ENCODE measurements at places on chromosomes 5 and 9.

- DNase-seq: no peak
These were observed 1254.9 kb upstream of the DMAC1 start for GRCh38 chr9:9054354-9054992.

DNA sequence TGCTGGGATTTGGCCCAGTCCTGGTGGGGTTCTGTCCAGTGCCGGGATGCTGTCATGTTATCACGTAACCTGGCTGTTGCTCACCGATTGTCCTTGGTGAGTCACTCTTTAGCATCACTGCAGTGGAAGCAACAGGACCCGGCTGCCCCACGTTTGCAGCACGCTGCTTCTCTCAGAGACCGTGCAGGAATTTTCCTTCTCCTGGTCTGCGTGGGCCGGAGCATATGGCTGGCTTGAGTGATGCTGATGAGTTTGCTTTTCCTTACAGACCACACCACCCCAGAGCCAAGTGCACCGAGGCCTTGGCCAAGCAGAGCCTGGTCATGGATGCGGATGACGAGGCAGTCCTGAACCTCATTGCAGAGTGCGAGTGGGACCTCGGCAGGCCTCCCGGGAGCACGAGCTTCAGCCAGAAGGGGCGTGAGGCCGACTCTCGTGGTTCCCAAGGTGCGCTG lies 21.4 kb downstream of the CEP72 start:
- DNase-seq: no peak

- no peak for DNase-seq
These were observed 336.1 kb downstream of the DRD1 start for GRCh38 chr5:175107865-175108264.

GRCh38 chr9:73474625-73475024 lies 323.0 kb downstream of the ANXA1 start:
- DNase-seq: no peak

GRCh38 chr9:91177661-91178280 lies 183.9 kb downstream of the AUH start:
- peak; percentile 43 for DNase-seq

DNA sequence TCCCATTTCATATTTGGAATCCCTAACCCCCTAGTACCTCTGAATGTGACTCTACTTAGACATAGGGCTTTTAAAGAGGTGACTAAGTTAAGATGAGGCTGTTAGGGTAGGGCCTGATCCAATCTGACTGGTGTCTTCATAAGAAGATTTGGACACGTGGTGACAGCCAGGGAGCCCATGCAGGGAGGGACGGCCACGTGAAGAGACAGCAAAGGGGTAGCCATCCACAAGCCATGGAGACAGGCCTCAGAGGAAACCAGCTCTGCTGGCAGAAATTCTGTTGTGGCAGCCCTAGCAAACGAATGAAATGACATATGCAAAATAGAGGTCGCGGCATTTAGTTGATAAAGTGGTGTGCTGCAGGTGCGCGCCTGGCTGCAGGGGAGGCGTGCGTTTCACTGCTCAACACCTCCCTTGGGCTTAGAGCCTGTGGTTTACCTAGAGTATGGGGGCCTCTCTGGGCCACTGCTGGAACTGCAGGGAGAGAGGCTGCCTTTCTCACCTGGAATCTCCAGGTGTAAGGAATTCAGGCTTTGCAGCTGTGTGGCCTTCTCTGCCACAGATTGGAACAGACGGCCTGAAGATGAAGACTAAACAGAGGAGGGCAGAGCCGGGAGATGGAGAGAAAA lies 7.1 kb upstream of the AFAP1L1 start:
- DNase-seq: no peak

GRCh38 chr5:97119007-97119390 lies 23.4 kb downstream of the LIX1 start:
- no peak for DNase-seq

GRCh38 chr5:147874910-147875367 lies 3.6 kb upstream of the SCGB3A2 start:
- no peak for DNase-seq

DNA sequence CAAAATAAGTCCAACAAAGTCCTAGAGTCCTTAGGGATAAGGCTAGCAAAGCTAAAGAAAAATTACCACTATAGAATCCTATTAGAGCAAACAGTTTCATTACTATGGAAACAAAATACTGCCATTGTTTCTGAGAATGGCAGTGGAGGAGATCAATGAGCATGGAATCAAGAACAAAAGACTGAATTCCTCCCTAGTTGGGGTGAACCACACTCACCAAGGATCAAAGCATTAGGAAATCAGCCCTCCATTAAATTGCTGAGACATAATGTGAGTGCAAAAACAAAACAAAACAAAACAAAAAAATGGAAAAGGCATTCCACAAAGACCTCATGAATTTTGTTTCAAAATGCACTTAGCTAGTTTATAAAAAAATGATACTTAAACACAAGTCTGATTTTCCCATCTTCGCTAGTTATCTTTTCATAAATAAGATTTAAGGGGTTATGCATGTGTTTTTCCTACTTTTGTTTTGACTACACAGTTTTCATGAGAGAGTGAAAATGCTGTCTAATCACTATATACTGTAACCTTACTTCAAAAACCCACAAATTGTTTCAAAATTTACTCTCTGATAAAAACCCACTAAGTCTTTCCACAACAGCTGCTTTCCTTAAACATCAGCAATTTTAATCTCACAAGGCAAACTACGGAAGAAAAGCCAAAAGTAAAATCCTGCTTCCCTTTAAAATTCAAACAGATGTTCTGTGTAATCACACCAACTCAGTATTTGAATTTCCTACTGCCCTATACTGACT lies 9.7 kb downstream of the SERINC5 start:
- DNase-seq: peak; percentile 65

DNA sequence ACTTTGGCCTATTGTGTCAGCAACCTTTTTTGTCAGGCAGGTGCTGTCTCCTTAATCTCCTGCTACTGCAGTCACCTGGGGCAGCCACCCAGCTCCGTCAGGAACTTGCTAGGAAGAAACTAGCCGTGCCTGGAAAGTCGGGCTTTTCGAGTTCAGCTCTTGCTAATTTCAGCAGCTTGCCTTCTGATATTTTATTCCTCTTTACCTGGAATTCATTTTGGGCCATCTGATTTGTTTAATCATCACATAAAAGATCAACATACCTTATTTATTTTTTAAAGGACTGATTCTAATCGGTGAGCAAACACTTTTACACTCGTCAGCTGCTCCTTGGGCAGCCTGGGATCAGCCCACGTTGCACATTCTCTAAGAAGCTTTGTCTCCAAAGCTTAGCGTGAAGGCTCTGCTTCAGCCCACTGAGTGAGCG lies 42.2 kb downstream of the PRLR start:
- DNase-seq: no peak

DNA sequence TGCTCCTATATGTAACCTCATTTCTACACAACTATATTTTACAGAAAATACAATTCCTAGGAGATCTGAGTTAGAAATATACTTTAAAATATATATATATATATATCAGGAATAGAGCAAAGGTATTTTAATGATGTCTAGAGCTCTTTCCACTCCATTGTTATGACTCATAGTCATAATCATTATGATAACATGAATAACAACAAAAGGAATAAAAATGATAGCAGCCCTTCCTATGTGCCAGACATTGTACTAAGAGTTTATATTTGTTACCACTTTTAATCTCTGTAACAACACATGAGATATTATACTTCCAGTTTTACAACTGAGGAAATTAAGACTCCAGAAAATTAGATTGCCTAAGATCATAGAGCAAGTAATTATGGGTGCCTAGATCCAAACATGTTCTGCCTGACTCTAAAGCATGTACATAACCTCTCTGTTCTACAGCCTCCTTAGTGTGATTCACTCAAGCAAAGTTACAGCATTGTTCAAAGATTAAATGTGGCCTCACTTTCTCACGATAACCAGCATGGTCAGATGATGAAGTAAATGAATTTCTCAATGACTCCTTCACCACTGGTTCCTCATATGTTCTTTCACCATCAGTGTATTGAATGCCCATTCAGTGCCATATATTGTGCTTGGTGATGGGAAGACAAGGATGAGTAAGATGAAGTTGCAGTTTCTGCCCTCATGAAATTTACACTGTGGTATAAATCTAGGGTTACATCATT lies 452.1 kb downstream of the EFNA5 start:
- DNase-seq: no peak

GRCh38 chr5:127290019-127290945 lies at the start of gene MEGF10:
TSS of gene MEGF10 (plus strand) at chr5:127290796. CDS start at chr5:127331309, 40,513 bp downstream.
- peak; percentile 72 for DNase-seq

DNA sequence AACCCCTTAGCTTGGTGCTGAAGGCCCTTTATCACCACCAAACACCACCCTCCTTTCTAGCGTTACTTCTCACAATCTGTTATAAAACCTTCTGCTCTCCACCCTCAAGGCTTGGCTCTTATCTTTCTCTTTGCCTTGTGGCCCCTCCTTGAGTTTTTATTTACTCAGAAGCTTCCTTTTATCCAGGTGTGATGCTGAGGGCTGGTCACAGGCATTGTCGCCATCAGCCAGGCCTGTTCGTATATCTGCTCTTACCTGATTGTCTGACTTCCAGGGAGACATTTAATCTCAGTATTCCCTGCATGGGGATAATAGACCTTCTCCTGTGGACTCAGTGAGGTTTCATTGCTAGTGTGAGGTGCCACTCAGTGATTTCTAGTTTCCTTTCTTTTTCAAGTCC lies 34.2 kb downstream of the MEGF10 start:
- DNase-seq: no peak

- no peak for DNase-seq
These were observed 482.8 kb downstream of the ELAVL2 start for GRCh38 chr9:23343226-23343625.

DNA sequence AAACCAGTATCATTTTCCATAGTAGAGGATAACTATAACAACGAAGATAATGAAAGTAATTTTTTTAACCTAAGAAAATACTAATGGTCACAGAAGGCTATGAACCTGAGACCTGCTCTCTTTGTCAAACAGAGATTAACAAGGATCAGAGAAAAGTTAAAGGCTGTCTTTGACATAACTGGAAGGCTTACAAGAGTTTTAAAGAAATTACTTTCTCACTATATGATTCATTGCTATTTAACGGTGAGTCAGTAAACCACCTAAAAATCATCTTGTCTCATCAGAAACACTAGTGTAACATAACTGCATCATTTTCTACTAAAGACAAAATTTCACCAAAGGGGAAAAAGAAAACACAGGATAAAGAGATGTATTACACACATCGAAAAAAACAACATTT lies 19.3 kb downstream of the MLANA start:
- no peak for DNase-seq

GRCh38 chr5:78627175-78627574 lies 21.4 kb downstream of the LHFPL2 start:
- DNase-seq: peak; percentile 23

GRCh38 chr9:118129541-118129940 lies 425.3 kb downstream of the TLR4 start:
- no peak for DNase-seq

DNA sequence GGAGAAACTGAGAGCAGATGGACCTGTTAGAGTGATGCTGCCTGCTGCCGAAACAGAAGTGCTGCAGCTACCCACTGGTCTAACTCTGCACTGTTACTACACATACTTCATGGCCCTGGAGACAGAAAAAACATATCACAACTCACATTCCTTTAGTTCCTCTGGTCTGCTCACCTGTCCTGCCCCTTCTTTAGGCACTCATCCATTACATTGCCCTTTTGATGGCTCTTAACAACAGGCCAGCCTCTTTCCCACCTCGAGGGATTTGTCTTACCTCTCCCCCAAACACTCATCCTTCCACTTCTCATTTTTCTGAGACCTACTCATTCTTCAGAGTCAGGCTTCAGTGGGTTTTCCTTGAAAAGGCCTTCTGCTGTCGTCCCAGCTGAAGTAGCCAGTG lies 49.2 kb downstream of the KCTD16 start:
- DNase-seq: no peak

DNA sequence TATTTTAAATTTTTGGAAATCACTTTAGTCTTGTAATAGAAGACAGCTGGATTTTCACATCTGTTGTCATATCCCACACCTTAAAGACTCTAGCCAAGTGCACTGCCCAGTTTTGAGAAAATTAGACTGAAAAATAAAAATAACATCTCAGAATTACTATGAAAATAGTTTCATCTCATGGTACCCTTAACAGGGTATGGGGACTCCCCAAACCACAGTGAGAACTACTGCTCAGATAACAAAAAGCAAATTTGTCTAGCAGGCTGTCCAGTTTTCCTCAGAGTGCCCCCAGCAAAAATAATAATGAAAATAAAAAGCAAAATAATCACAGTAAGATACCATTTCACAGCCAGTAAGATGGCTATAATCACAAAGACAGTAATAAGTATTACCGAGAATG lies 6.5 kb downstream of the UBQLN1 start:
- no peak for DNase-seq

DNA sequence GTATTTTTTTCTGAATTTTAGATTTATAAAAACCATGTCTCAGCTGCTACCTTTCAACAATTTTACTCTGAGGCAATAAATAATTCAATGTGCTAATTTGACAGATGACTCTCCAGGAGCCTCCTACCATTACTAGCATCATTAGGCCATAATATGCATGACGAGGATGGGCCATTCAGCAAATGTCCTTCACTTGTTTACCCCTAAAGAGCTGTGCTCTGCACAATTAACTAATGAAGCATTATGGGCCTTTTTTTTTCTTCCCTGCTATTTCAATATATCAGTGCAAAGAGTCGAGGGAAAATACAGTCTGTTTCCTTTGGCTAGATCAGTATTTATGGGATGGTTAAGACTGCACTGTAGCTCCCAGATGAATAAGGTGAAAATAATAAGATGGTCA lies 627.2 kb downstream of the ISL1 start:
- DNase-seq: no peak

DNA sequence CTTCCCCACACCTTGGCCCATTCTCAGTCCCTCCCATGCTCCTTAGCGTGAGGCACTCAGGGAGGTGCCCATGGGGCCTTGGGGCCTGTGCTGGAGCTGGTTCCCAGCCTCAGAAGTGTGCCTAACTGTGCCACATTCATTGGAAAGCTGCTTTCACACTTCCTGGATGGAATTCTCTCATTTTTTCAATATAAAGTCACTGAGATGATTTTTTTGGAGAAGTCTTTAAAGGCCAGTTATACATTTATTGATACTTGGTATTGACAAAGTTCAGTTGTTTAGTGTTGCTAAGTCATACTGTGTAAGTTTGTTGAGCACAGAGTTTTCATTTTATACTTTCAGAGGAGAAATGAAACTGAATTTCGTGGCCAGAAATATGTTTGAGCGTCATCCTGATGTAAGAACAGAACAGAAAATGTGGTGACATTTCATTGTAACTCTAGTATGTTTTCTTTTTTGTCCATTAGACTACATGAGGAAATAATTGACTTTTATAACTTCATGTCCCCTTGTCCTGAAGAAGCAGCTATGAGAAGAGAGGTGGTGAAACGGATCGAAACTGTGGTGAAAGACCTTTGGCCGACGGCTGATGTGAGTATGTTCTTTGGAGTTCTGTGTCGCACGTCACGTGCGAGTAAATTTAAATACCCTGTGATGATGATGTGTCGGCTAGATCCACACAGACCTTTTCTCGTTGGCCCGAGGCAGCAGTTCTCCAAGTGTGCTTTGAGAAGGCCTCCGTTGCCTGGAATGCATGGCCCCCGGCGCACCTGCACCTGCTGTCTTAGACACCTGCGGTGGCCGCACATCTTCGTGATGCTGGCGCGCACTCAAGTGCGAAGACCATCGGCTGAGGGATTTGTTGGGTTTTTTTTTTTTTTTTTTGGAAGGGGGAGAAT lies 24.1 kb downstream of the TENT4A start:
- DNase-seq: no peak

GRCh38 chr5:113042491-113043243 lies 66.1 kb downstream of the DCP2 start:
- DNase-seq: no peak

Measured in AG08395 (cell line).